ENCODE measurements at places on chromosomes 12 and 14.

DNA sequence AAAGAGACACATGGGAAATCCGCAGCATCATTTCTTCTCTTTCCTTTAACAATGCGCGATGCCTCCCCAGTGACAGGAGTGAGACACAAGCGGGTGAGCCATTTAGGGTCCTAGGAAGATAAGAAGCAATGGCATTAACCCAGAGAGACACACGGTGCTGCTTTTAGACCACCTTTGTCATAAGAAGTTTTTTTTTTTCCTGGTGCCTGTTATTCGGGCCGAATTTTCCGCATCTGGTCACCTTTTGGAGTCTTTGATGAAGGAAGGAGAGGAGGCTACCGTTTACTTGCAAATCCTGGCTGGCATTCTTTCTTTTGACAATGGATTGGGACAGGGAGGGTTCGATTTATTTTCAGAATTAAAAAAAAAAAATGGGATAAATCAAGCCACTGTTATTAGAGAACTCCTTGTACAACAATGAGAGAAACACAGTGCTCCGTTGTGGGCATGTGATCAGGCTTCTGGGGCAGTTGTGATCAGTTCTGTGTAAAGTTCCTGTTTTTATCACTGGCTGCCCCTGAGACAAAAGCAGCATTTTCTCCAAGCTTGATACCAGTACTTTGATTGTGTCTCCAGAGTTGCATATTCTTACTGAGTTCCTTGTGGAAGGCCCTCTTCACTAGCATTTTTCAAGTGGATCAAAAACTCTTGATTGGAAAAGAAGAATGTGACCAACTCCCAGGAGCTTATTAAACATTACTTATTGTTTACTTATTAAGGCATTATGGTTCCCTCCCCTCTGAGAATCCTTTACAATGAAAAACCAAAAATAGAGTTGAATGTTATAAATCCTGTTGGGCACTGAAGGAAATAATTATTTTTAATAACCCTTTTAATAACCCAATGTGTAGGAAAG is 1.1 kb downstream of the DIP2B start:
- DNase-seq = no peak

- no peak for DNase-seq
These were observed 25.4 kb downstream of the PSMC1 start for GRCh38 chr14:90281756-90282155.

- peak; percentile 50 for DNase-seq
These were observed 18.1 kb downstream of the KMT5A start for GRCh38 chr12:123401753-123402683.

GRCh38 chr14:59245809-59246295 is 57.4 kb downstream of the DAAM1 start:
- DNase-seq = no peak

GRCh38 chr12:50580436-50580835 is 75.7 kb downstream of the DIP2B start:
- DNase-seq = no peak

GRCh38 chr14:24941719-24942118 is 108.2 kb downstream of the STXBP6 start:
- DNase-seq = no peak

DNA sequence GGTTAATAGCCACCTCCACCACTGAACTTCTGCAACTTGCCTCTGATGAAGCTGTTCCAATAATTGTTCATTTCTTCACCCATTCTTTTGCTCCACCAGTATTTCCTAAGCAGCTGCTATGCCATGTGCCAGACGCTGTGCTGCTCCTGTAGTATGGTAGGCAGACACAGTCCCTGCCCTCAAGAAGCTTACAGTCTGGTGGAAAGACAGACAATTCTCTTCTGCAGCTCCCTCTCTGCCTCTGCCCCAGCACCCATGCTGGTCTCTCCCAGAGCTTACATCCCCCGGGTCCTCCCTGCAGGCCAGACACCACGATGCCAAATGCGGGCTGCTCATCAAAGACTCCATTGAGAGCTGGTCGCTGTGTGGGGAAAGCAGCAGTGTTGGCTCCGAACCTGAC is 111.6 kb upstream of the ESRRB start:
- DNase-seq = no peak

DNA sequence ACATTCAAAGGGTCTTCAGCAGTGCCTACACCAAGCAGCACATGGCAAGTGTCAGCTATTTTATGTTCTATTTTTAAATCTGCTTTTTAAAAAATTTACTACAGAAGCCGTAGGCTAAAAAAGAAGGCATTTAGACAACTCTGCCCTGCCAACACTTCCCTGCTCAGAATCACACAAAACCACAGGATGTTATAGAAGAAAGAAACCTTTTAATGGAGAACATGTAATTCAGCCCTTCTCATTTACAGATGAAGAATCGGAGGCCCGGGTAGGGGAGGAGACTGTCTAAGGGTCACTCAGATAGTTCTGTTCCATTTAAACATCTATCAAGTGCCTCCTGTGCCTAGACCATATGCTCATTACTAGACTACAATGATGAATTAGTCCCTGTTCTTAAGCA is 171.8 kb upstream of the NTF3 start:
- DNase-seq = no peak

DNA sequence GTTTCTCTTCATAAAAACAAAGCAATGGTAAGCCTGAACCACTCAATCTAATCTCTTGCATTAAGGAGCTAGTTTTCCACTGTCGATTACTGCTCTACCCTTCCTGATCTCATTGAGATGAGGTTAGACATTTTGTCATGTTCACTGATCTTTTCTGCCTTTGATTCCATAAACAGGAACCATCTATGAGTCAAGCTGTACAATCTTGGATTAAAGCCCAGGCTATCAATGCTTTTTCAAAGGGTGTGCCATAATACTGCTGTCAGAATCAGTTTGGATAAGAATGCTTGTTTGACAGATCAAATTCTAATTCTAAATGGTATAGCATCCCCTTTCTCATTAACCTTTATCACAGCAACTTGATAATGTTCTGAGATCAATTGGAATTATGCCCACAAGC is 16.1 kb downstream of the GRIP1 start:
- DNase-seq = no peak

- no peak for DNase-seq
These were observed 187.6 kb upstream of the ALG10 start for GRCh38 chr12:33834672-33835071.

GRCh38 chr14:69315301-69315700 is 55.3 kb downstream of the GALNT16 start:
- DNase-seq = no peak

DNA sequence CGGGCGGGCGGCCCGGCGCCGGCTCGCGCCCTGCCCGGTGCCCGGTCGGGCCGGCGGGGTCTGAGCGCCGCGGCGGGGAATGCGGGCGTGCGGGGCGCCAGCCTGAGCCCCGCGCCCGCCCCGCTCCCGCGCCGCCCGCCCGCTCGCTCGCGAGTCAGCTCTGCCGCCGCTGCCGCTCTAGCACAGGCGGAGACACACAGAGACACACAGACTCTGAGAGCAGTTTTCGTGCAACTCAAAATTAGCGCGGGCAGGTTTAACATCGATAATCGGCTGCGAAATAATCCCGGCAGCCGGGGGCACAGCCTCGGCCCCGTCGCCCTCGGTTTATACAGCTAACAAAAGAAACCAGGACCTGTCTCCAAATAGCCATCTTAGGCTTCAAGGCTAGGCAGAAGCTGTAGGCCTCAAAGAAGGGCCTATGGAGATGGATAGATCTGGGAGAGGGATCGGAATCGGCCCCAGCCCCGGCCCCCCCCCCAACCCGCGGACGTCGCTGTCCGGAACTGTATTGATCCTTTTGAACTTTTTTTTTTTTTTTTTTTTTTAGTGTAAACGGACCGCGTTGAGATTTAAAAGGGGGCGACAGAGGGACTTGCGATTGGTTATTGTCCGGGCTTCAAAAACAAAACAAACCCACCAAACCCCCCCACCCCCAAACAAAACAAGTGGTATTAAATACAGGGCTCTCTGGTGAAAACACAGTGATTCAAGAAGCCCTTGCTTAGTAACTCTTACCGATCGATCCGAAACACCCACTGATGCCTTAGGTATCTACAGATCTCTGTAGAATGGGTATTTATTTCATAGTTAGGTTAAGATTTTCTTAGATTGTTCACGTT is 1.1 kb downstream of the ARID2 start:
- no peak for DNase-seq

GRCh38 chr12:79206871-79207270 is 342.3 kb downstream of the SYT1 start:
- DNase-seq = no peak

- no peak for DNase-seq
These were observed 11.3 kb downstream of the FOS start for GRCh38 chr14:75289840-75290388.

DNA sequence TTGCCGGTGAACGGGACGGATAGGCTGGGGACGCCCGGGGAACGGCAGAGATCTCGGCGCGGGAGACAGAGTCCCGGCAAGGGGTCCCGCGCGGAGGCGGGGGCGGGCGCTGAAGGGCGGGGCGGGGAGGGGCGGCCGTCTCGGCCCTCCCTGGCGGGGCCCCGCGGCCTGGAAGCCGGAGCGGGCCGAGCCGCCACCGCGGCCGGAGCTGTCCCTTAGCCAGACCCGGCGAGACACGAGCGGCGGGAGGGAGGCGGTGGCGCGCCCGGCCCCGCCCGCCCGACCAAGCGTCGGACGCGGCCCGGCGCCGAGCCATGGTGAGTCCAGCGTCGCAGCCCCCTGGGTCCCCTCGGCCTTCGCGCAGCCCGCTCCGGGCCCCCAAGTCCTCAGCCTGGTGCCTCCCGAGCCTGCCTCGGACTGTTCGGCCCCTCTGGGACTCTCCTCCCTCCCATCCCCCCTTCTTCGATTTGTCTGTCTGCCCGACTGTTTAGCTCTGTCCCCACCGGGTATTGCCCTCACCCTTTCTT is at the start of gene ARHGEF40:
ARHGEF40 (plus strand) TSS at position 222 of the 527 bp plus-strand sequence; CDS start at position 315, 93 bp downstream.
- DNase-seq = no peak

DNA sequence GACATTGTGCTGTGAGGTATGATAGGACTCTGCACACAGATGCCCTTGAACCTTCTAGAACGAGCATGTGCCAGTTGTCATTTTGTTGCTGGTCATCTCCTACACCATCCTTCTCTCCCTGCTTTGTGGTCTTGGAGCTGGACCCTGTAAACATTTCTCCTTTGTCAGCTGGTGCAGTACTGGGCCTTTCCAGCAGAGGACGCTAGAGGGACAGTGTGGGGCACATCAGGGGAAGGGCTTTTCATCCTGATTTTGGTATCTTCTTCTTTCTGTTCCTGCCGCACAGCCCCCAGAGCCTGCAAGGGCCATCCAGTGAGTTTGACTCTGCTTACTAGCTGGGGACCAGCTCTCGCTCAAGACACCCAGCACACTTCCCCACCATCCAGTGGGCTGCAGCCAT is 484.6 kb downstream of the AACS start:
- peak; percentile 31 for DNase-seq

DNA sequence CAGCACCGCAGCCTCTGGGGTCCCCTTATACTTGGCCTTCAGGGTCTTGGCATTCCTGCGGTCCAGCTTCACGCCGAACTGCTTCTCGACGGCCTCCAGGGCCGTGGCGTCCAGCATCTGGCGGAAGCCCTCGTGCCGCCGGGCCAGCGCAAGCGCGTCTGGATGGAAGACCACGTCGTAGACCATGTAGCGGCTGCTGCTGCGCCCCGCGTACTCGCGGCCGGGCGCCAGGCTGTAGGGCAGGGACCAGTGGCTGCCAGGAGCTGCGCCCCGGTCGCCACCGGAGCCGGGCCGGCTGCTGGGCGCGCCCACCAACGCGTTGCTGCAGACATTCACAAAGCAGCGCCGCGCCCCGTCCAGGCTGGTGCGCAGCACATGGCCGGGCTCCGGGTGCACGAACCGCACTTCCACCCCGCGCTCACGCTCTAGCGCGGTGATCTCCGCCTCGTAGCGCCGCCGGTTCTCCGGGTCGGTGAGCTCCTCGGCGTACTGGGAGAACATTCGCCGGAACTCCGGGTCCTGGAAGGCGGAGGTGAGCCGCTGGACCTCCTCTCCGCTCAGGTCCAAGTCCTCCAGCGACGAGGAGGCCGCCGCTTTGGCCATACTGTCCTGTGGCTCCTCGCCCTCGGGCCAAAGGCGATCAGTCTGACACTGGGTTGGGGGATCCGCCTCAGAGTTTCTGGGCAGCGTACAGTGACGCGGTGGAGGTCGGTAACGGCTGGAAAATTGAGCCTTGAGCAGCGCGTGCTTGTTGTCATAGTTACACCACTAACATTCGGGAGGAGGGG is at the start of gene DNAAF2:
DNAAF2 (minus strand) TSS at position 698 of the 788 bp plus-strand sequence; CDS start at position 603, 95 bp downstream.
- no peak for DNase-seq

GRCh38 chr12:39490500-39491282 is 47.8 kb upstream of the KIF21A start:
- DNase-seq = no peak

GRCh38 chr12:45668641-45669040 is 60.9 kb upstream of the ARID2 start:
- no peak for DNase-seq

- DNase-seq = no peak
These were observed 19.0 kb upstream of the PELI2 start for GRCh38 chr14:56099081-56099797.

DNA sequence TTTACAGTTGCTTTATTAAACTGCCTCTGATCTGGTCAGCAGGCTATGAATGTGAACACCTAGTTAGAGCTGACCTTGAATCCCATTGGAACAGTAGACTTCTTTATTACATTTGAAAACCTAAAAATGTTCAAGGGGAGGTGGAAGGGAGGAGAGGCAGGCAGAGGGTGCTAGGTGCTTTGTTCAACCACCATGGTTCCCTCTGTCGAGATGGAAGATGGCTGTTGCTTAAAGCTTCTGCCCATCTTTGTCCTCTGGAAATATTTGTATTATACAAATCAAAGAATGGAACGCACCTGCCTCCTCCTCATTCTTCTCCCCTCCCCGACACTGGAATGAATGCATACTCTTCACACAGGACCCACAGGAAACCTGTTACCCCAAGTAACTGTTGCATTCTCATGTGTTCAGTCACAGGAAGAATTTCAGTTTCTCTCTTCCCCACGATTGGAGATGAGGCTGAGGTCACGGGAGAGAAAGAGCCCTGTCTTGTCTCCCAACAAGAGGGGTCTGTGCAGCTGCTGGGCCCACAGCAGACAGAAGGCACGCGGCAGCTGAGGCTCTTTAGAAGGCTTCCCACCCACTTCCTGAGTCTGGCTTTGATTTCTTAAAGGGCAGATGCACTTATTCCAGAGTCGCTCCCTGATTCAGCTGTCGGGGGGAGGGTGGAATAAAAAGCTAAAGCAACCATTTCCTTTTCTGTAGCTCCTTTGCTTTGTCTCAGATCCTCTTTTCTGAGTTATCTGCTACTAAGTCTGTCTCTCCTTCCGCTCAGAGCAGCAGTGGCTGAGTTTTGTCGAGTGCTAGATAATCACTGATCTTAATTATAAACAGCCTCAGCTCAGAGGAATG is 217.9 kb upstream of the BTG1 start:
- no peak for DNase-seq

GRCh38 chr14:35068238-35069012 is 22.4 kb downstream of the FAM177A1 start:
- no peak for DNase-seq

DNA sequence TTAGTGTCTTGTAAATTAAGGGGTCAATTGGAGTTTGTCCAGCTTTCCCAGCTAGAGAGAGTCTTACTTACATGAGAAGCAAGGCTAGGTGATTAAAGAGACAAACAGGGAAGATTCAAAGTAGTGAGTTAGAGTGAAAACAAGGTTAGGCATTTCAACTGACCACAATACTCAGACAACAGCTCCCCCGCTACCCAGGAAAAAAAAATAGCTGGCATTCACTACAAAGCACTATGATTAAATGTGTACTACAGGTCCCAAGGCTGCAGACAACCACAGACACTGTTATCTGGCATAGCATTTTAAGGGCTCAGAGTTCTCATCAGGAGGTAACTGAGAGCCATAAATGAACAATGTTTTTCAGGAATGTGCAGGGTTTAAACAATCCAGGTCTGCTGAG is 680.9 kb downstream of the TMEM121 start:
- DNase-seq = no peak

GRCh38 chr12:123767613-123768012 is 5.5 kb downstream of the DNAH10 start:
- DNase-seq = no peak

GRCh38 chr14:67583711-67584644 is 16.1 kb downstream of the PIGH start:
- no peak for DNase-seq
